ENCODE measurements at places on chromosomes 2 and 18. TPM values are rescaled to one million over a fixed set of nuclear protein-coding genes. Genes with fewer than 3 reads are reported as not detected.

The DYNAP gene
- total RNA-seq = 0.09 TPM

The EFHD1 gene
- total RNA-seq = 0.33 TPM

The IL1RN gene
- total RNA-seq = 2.7 TPM

The PARD6G gene
- total RNA-seq = 4.7 TPM

The APCDD1 gene
- 1.9 TPM for total RNA-seq

The GPBAR1 gene
- 0.28 TPM for total RNA-seq

The CXCR1 gene
- total RNA-seq = 0.24 TPM

The RFX8 gene
- 1.0 TPM for total RNA-seq

DNA sequence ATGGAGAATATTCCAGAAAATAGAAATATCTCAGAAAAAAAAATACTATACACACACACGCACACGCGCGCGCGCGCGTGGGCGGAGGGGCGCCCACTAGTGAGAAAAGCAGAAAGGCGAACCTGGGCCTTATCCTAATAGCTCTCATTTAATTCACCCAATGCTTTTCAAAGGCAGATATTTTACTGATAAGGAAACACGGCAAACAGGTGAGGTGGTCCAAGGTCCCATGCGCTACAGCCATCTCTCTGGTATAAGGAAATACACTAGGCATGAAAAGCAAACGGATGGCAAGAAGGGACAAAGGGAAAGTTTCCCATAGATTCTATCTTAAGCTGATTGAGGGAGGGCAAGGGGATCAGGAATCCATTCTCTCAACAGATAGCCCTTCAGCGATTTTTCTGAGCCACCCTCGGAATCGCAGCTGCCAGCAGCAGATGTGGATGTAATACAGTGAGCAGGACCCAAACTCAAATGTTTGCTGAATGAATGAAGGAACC is 136.7 kb downstream of the TMEM247 start:
- DNase-seq = peak; percentile 29

DNA sequence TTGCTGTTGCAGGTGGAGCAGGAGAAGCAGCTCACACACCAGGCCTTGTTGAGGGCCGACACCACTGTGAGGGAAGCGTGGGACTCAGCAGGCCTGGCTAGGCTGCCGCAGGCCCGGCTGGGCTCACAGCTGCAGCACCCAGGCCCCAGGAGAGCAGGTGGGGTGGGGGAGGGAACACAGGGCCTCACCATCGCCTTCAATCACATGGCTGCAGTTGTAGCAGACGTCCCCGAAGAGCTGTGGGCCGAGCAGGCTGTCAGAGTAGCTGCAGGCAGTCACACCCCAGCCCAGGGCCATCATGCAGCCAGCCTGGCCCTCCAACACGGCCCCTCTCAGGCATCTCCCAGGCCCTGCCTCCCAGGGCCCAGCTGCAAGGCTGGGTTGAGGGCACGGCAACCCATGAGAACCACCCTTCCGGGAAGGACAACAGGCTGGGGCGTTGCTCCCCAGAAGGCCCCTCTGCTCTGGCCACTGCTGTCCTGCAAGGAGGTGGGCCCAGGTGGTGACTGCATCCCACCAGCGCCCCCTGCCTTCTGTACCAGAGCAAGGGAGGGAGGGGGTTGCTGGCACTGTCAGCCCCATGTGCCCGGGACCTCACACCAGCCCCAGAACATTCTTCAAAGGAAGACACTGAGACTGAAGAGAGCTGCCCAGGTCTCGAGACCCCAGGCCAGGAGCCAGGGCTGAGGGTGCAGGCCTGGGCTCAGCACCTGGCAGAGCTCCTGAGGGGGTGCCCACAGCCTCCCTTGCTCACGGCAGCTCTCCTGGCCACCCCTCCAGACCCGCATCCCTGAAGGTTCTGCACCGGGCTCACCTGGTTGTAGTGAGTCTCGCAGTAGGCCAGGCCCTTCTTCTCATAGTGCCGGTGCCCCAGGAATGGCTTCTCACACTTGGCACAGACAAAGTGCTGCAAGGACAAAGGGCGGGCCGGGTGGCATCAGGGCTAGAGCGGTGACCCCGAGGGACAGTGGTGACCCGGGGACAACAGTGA is 5.6 kb upstream of the GPR17 start:
- peak; percentile 64 for DNase-seq

DNA sequence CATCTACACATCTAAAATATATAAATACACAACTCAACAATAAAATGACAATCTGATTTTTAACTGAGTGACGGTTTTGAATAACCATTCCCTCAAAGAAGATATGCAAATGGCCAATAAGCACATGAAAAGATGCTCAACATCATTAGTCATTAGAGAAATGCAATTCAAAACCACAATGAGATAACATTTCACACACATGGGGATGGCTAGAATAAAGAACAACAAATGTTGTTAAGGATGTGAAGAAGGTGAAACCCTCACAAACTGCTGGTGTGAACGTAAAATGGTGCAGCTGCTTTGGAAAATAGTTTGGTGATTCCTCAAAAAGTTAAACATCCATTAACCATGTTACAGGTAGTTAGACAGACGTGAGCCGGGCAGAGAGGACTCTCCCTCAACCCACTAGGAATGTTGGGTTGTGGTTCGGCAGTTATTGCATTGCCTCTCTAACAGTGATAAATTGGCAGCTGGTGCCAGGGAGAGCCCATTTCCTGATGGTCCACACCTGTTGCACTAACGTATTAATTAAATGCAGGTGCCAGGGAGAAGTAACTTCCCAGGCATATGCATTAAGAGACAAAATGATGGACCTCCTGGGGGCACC is 22.3 kb upstream of the DUSP2 start:
- DNase-seq = no peak

GRCh38 chr2:152280780-152281179 is 54.2 kb upstream of the FMNL2 start:
- DNase-seq = no peak

DNA sequence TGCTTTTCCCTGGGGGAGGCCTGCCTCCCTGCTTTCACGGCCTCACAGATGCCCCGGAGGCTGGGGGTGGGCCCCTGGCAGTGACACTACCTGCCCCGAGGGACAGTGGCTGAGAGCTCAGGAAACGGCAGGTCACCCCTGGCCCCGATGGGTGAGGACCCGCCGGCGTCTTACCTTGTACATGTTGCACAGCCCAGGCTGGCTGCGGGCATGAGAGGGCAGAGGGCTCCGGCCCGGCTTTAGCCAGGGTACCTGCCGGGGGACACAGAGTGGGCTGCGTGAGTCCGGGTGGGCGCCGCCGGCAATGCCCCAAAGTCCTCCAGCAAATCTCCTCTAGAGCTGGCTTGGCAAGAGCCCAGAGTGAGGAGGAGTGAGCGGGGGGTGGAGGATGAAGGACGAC is 122.9 kb downstream of the MBP start:
- no peak for DNase-seq

- DNase-seq = no peak
These were observed 94.9 kb downstream of the ADD2 start for GRCh38 chr2:70673041-70673647.

DNA sequence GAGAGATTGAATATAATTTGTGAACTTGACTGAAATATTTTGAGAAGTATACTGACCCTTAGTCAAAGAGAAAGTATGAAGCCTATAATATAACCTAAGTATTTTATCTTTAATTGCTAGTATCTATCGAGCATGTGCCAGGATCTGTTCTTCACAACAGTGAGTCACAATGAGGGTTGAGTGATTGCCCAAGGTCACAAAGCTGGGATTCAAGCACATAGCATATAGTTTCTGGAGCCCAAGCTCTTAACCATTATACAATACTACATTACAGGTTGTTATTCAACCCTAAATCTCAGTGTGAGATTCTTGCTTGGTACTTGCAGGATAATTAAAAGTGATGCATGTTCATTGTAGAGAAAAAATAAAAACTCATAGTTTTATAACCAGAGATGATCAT is 97.2 kb downstream of the RAB3GAP1 start:
- DNase-seq = no peak

DNA sequence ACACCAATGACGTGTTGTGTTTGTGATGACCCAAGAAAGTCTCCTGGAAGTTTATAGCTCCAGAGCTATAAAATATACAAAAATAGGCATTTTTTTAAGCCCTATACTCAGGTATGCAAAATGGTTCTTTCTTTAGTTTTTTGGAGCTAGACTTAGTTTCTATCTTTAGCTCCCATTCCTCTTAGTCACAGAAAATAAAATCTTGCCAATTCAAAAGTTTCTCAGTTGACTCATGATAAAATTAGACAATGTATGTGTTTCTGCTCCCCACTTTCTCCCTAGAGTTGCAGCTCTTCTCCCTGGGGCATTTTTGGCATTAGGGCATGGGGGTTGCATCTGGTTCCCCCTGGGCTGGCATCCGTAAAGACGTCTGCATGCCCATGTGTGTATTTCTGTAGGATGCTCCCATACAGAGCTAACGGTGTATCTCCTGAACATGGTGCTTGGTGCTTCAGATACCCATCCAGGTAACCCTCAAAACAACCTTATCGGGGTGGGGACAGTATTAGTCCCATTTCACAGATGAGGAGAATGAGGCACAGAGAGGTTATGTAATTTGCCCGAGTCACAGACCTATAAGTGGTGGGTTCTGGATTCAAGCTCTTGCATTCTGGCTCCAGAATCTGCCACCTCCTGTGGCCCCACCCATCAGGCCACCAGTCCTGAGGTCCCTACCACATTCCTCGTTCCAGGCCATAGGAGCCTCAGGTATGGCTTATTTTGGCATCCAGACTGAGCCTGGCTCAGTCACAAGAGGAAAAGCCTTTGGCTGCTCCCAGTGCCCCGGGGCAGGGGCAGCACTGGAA is 43.1 kb upstream of the ASAP2 start:
- no peak for DNase-seq

DNA sequence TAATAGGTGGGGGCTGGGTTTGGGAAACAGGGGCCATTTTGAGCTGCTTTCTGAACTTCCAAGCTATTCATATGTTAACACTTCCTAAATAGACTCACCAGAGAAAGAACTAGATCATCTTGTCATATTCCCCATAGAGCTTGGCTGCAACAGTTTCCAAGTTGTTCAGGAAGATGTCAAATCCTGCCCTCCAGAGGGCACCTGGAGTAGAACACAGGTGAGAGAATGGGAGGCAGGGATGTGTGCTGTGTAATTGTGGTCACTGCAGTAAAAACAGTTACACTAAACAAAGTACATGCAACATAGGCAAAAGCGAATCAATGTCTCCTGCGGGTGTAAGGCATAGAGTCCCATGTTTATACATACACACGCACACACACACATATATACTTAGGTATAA is 34.5 kb upstream of the LRRC30 start:
- DNase-seq = no peak

DNA sequence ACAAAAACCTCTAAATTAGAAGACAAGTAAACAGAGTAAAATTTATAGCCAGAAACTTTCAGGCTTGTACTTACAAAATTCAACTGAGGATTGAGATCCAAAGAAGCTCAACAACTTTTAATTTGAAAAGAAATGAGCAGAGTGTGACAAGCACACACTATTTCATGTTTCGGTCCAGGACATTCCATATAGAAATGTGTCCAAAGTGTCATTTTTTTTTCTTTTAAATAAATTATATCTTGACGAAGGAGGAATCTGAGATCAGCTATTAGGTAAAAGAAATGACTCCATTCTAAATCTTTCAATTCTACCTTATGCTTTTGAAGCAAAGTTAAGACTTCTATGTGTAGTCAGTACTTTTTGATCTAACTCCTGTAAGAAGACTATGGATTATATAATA is 4.6 kb downstream of the FN1 start:
- DNase-seq = no peak

- no peak for DNase-seq
These were observed at the start of gene ECEL1 for GRCh38 chr2:232487385-232488096. TSS of gene ECEL1 (minus strand) at chr2:232487834. CDS start at chr2:232486653, 1,181 bp downstream.

DNA sequence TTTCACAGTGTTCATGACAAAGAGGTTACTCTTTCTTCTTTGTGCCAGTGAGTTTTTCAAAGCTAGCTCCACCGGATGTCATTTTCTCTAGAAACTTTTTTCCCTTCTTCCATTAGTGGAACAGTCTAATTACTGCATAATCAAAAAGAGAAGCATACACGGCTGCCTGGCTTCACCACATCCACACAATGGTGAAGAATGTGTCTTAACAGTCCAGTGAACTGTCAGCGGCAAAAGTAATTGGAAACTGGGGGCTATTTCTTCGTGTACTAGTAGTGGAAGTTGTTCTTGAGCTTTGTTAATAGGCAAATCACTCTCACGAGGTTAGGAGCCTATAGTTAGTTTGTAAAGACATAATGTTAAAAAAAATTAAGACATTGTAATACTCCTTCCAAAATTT is 32.9 kb upstream of the PIK3C3 start:
- DNase-seq = no peak

DNA sequence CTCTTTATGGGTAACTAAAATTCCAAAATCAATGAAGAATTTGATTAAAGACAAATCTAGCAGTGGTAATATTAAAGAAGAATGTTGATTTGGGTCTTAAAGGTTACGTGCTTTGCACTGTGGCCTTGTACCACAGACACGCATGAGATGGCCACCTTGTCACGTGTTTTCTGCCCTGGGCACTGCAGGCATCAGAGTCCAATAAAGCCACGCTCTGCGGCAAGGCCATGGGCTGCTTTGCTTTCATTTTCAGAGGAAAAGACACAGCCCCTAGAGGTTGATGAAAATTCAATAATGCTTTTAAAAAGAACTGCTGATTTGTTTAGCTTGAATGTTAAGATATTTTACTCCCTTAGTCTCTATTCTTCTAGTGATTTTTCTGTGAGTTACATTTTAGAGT is 30.4 kb downstream of the AOX1 start:
- DNase-seq = no peak
